ENCODE measurements at places on chromosomes 3 and 15. TPM values are rescaled to one million over a fixed set of nuclear protein-coding genes. Genes with fewer than 3 reads are reported as not detected.

DNA sequence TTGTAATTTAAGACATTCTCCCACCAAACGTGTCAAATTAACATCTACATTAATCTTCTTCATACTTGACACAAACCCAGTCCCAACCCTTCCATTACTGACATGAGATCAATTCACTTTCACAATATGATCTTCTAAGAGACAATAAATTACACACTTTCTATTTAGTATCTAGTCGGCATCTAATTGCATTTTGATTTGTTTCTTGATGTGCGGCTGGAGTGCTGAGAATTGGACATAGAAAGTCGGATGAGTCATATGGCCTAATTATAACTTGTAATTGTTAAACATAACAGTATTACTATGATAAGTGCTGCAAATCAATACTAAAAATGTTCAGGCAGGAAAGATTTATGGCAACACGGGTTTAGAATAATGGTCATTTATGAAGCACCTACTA is 78.4 kb upstream of the RORA start:
- H3K27me3 ChIP-seq = no peaks in the 10 kb centered on the region
- no peak overlapping the region for H3K4me3 ChIP-seq
- H3K4me1 ChIP-seq = no peaks in the 10 kb centered on the region
- H3K36me3 ChIP-seq = no peaks in the 10 kb centered on the region
- no peak for DNase-seq
- H3K27ac ChIP-seq = no peak overlapping the region

DNA sequence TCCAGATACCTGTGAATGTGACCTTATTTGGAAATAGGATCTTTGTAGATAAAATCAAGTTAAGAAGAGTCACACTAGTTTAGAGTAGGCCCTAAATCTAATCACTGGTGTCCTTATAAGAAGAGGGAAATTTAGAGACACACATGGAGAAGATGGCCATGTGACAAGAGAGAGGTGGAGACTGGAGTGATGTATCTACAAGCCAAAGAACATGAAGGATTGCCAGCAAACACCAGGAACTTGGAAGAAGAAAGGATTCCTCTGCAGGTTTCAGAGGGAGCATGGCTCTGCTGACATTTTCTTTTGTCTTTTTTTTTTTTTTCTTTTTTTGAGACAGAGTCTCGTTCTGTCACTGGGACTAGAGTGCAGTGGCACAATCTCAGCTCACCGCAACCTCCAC is 20.8 kb downstream of the ARHGEF3 start:
- no peak overlapping the region for H3K27ac ChIP-seq
- H3K4me3 ChIP-seq = no peak overlapping the region
- H3K4me1 ChIP-seq = peaks cover 40% of the 10 kb centered on the region

GRCh38 chr3:74445541-74445940 is 168.9 kb downstream of the CNTN3 start:
- no peaks in the 10 kb centered on the region for H3K27me3 ChIP-seq
- no peak overlapping the region for H3K27ac ChIP-seq
- DNase-seq = no peak
- H3K4me3 ChIP-seq = no peak overlapping the region
- no peaks in the 10 kb centered on the region for H3K36me3 ChIP-seq
- no peaks in the 10 kb centered on the region for H3K4me1 ChIP-seq

GRCh38 chr3:86838927-86839326 is 152.0 kb downstream of the VGLL3 start:
- H3K36me3 ChIP-seq = no peaks in the 10 kb centered on the region
- DNase-seq = no peak
- H3K4me1 ChIP-seq = no peaks in the 10 kb centered on the region
- H3K27me3 ChIP-seq = no peaks in the 10 kb centered on the region
- no peak overlapping the region for H3K27ac ChIP-seq
- H3K4me3 ChIP-seq = no peak overlapping the region

- H3K4me1 ChIP-seq = peaks cover 30% of the 10 kb centered on the region
- no peak overlapping the region for H3K27ac ChIP-seq
- H3K36me3 ChIP-seq = no peaks in the 10 kb centered on the region
- DNase-seq = no peak
Observed at GRCh38 chr3:171393032-171393744, 67.0 kb downstream of the TNIK start.

GRCh38 chr3:149494022-149494758 is 19.7 kb downstream of the TM4SF4 start:
- H3K27me3 ChIP-seq = no peaks in the 10 kb centered on the region
- H3K27ac ChIP-seq = no peak overlapping the region
- H3K4me1 ChIP-seq = peaks cover 9% of the 10 kb centered on the region
- DNase-seq = no peak
- H3K4me3 ChIP-seq = no peak overlapping the region
- H3K36me3 ChIP-seq = no peaks in the 10 kb centered on the region

- no peak overlapping the region for H3K4me3 ChIP-seq
- no peak overlapping the region for H3K27ac ChIP-seq
- H3K36me3 ChIP-seq = no peaks in the 10 kb centered on the region
- H3K27me3 ChIP-seq = no peaks in the 10 kb centered on the region
Observed at GRCh38 chr3:6526861-6527260, 334.1 kb upstream of the GRM7 start.

GRCh38 chr15:80600626-80601025 is 94.5 kb upstream of the ABHD17C start:
- no peaks in the 10 kb centered on the region for H3K27me3 ChIP-seq
- H3K36me3 ChIP-seq = no peaks in the 10 kb centered on the region
- H3K4me1 ChIP-seq = no peaks in the 10 kb centered on the region
- H3K27ac ChIP-seq = no peak overlapping the region

DNA sequence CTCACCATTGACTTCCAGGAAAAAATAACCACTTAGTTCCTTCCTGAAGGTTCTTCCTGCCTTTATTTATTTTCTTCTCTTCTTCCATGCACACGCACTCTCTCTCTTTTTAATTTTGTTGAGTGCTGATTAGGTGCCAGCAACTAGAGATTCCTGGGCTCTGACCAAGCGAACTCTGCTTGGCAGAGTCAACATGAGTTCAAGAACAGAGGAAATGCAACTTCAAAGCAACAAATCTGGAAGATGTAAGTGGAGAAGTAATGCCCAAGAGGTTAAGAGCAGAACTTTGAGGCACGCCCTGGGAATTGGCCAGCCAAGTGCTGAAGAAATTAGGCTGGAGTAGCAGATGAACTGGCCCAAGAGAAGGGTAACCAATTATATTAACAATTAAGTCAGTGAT is 8.5 kb downstream of the ERC2 start:
- H3K36me3 ChIP-seq = no peaks in the 10 kb centered on the region
- no peaks in the 10 kb centered on the region for H3K4me1 ChIP-seq
- no peaks in the 10 kb centered on the region for H3K27me3 ChIP-seq
- H3K4me3 ChIP-seq = no peak overlapping the region

GRCh38 chr15:67401336-67401735 is 119.6 kb upstream of the C15orf61 start:
- no peaks in the 10 kb centered on the region for H3K36me3 ChIP-seq
- H3K4me1 ChIP-seq = no peaks in the 10 kb centered on the region
- H3K27me3 ChIP-seq = no peaks in the 10 kb centered on the region
- H3K27ac ChIP-seq = no peak overlapping the region
- no peak overlapping the region for H3K4me3 ChIP-seq
- DNase-seq = no peak

DNA sequence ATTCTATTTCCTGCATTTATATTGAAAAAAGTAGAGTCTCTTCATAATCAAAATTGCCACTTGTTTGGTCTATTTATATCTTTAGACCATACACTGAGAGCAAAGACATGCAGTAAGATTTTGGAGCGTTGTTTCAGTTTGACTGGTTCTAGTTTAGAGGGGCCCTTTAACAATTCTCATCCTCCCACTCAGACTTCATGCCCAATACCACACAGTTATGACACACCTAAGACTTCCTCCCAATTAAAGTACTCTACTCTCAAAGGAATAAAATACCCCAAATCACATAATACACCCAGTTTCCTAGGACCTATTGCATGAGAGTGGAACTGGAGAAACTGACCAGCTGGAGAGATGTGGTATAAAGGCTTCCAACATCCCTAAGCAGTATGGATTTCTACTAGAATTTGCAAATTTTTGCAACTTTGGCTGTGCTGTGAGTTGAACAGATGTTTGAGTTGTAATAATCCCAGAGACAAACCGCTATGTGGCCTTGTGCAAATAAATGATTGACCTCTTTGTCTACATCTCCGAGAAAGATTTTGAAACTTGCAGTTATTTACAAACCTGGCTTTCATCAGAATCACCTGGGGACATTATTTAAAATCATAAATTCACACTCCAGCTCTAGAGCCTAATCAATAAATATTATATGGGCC is 170.0 kb upstream of the ROBO2 start:
- H3K36me3 ChIP-seq = no peaks in the 10 kb centered on the region
- H3K4me1 ChIP-seq = no peaks in the 10 kb centered on the region
- no peak overlapping the region for H3K27ac ChIP-seq

DNA sequence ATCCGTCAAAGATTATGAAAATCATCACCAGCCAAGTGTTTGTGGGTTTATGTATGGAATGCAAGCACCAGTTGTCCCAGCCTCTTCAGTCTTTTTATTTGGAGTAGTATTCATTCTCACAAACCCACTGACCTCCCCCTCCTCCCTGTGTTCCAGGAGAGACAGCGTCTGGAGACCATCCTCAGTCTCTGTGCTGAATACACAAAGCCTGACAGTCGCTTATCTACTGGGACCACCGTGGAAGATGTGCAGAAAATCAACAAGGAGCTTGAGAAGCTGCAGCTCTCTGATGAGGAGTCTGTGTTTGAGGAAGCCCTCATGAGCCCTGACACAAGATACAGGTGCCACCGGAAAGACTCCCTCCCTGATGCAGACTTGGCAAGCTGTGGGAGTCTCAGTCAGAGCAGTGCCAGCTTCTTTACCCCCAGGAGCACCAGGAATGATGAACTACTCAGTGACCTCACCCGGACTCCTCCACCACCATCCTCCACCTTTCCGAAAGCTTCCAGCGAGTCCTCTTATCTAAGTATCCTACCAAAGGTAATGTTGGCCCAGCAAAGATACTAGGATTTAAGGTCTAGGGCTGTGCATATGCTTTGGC is 54.2 kb downstream of the PHLDB2 start:
- no peaks in the 10 kb centered on the region for H3K4me1 ChIP-seq
- DNase-seq = no peak
- no peaks in the 10 kb centered on the region for H3K27me3 ChIP-seq

DNA sequence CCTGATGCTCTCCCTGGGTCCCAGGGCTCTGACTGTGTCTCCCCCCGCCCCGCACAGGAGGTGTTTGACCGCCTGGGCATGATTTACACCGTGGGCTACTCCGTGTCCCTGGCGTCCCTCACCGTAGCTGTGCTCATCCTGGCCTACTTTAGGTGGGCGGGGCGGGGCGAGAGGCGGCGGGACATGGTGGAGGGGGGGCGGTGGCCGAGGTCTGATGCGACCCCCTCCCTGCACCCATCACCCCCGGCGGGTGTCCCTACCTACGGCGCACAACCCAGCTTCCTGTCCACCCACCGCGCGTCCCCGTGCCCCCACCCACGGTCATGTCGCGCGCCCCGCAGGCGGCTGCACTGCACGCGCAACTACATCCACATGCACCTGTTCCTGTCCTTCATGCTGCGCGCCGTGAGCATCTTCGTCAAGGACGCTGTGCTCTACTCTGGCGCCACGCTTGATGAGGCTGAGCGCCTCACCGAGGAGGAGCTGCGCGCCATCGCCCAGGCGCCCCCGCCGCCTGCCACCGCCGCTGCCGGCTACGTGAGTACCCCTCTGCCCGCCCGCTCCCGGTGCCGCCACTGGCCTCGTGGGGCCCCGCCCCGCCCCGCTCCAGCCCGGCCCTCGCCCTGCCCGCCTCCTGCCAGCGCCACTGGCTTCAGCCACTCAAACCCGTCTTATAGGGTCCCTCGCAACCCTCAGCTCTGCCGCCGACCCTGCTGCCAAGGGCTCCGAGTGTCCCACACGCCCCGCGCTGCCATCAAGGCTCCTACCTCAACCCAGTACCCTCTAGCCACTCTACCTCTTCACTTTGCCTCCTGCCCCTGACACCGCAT is 21.0 kb downstream of the PTH1R start:
- H3K27ac ChIP-seq = peak overlapping the region; percentile 36
- H3K36me3 ChIP-seq = no peaks in the 10 kb centered on the region
- peak; percentile 49 for DNase-seq
- no peaks in the 10 kb centered on the region for H3K27me3 ChIP-seq

GRCh38 chr3:152071924-152072323 is 196.8 kb upstream of the MBNL1 start:
- no peak overlapping the region for H3K27ac ChIP-seq
- no peaks in the 10 kb centered on the region for H3K36me3 ChIP-seq
- no peak for DNase-seq
- H3K27me3 ChIP-seq = no peaks in the 10 kb centered on the region

DNA sequence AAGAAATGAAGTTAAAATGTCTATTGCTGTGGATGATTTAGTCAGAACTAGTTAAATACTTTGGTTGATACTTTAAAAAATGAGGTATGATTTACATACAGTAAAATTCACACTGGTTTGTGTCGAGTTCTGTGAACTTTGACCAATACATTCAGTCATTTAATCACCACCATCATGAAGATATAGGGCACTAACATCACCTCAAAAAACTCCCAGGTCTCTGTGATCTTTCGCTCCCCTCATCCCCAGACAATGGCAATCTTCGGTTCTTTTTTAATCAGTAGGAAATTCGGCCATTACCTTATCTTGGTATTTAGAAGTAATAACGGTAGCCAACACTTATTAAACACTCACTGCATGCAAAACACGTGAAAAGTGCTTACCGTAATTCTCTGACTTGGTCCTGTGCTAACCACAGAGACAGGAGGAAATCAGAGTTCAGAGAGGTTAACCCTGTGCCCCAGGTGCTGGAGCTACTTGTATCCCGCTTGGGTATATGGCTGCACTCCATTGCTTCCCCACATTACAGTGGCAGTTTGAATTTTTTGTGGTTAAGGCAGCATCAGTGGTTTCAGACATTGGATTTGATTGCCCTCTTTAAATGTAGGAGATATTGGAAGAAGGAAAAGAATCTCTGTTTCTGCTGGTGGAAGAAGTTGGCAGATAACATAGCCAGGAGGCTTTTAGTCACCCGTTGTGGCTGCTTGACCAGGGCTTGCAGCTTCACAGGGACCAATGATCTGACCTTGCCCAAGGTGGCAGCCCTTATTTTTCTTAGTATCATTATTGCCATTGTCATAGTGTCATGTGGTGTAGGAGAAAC is 4.2 kb downstream of the PLCL2 start:
- no peaks in the 10 kb centered on the region for H3K27me3 ChIP-seq
- peaks cover 78% of the 10 kb centered on the region for H3K4me1 ChIP-seq
- no peak for DNase-seq
- H3K27ac ChIP-seq = peak overlapping the region; percentile 51
- peak overlapping the region; percentile 37 for H3K4me3 ChIP-seq

- H3K36me3 ChIP-seq = no peaks in the 10 kb centered on the region
- H3K27ac ChIP-seq = no peak overlapping the region
- no peak overlapping the region for H3K4me3 ChIP-seq
- H3K27me3 ChIP-seq = no peaks in the 10 kb centered on the region
Observed at GRCh38 chr3:113242096-113242581, 30.8 kb downstream of the BOC start.

GRCh38 chr3:53493963-53494791 is at the start of gene CACNA1D:
Gene CACNA1D, plus strand, starts transcription at chr3:53494611. Its CDS starts 556 bp downstream, at chr3:53495167.
- peaks cover 17% of the 10 kb centered on the region for H3K27me3 ChIP-seq
- peak; percentile 19 for DNase-seq
- peak within 1 kb of the TSS; percentile 58 for H3K4me3 ChIP-seq
- H3K36me3 ChIP-seq = no peaks in the 10 kb centered on the region
- H3K27ac ChIP-seq = no peak within 1 kb of the TSS

- no peak overlapping the region for H3K27ac ChIP-seq
- H3K4me1 ChIP-seq = no peaks in the 10 kb centered on the region
- H3K27me3 ChIP-seq = no peaks in the 10 kb centered on the region
- H3K36me3 ChIP-seq = no peaks in the 10 kb centered on the region
- no peak overlapping the region for H3K4me3 ChIP-seq
Observed at GRCh38 chr3:134392336-134392983, 18.2 kb upstream of the AMOTL2 start.

Gene UBE2E2
- total RNA-seq = 36.1 TPM

Gene SLC27A2
- total RNA-seq = not detected

Gene BNIP2
- 73.9 TPM for total RNA-seq

Gene KY
- 1.8 TPM for total RNA-seq

Gene PCBP4
- total RNA-seq = 118 TPM

Gene PLAAT1
- total RNA-seq = 25.7 TPM

Gene CIDEC
- 3.3 TPM for total RNA-seq

Measured in psoas muscle (tissue), 8 donors.